ENCODE measurements at places on chromosomes 4 and X. TPM values are rescaled to one million over a fixed set of nuclear protein-coding genes. Genes with fewer than 3 reads are reported as not detected.

Gene GAK
- 141 TPM for total RNA-seq

Gene PABPC1L2B
- total RNA-seq: not detected

Gene REPS2
- total RNA-seq: 28.4 TPM

Gene PCDH7
- total RNA-seq: 3.8 TPM

Gene PIR
- 14.3 TPM for total RNA-seq

Gene SPARCL1
- 406 TPM for total RNA-seq

- no peak for DNase-seq
These were observed 80.8 kb upstream of the EFNB1 start for GRCh38 chrX:68748030-68748429.

GRCh38 chr4:139889264-139889663 lies 223.6 kb downstream of the MGST2 start:
- DNase-seq: no peak

- DNase-seq: no peak
These were observed 13.5 kb downstream of the LIAS start for GRCh38 chr4:39472396-39472795.

DNA sequence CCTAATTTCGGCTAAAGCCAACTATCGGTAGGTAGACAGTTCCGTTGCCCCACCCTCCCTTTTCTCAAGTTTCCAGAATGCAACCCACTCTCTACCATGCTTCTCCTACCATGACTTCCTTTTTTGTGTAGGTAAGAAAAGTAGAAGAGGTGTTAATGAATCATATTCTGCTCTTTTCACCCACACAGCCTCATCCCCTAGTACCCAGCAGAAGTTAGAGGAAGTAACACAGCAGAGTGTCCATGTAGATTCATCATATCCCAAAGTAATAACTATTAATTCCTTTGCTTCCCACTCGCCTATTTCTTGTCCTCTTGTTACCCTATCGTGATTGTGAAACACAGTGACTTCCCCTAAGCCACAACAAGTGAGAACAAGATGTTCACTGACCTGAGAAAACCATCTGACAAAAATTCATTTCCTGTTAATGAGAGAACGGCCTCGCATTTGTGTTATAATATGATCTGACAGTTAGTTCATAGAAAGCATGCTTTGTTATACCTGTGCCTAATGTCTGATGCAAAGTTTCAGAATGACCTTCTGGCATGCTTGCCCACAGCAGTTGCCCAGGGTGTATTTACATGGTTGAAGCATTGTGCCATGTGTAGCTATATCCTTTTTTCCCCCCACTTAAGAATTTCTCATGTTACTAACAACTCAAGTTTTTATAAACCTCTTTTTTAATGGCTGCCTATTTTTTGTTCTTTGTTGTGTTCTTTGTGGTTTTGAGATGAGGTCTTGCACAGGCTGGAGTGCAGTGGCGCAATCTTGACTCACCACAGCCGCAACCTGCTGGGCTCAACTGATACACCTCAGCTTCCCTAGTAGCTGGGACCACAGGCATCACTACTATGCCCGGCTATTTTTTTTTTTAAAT lies 185.6 kb downstream of the RAP1GDS1 start:
- peak; percentile 41 for DNase-seq

All from upper lobe of left lung (tissue), 6 donors.